H4 (cell line): ENCODE measurements at places on chromosomes 6 and 20.

DNA sequence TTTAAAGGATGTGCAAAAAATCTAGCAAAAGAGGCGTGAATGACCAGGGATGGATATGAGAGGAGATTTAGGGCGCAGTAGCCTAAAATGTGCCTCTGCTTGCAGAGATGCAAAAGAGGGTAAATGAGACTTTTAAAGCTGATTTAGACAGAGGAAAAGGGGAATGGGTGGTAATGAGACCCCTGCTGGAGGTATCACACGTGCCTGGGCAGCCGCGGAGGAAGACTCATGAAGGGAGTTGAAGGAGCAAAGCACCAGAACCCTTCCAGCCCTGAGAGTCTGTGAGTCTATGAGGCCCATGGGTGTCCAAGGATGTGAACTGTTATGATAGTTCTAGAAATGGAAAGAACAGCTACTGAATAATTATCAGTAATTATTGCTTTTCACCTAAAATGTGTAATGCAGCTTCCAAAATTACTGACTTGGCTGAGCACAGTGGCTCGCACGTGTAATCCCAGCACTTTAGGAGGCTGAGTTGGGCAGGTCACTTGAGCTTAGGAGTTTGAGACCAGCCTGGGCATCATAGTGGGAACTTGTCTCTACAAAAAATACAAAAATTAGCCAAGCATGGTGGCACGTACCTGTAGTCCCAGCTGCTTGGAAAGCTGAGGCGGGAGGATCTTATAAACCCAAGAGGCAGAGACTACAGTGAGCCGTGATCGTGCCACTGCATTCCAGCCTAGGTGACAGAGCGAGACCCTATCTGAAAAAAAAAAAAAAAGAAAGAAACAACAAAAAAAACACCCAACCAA is 38.2 kb upstream of the TIAM2 start:
- no peak for DNase-seq

DNA sequence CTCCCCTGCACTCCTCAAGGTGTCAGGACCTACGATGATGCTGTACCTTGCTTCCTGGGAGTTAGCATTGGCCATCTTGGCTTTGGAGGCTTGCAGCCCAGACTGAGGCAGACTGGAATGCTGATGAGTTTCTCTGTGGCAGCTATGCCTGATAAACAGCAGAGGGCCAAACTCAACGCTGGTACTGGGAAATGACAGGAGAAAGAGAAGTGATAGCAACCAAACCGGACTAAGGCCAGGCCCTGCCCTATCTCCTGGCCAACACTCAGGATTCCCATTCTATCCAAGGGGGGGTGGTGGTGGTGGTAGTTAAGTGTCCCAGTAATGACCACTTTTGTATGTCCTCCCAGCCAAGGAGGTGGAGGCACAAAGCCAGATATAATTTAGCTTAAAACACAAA is 90.0 kb upstream of the DTNBP1 start:
- DNase-seq: no peak

DNA sequence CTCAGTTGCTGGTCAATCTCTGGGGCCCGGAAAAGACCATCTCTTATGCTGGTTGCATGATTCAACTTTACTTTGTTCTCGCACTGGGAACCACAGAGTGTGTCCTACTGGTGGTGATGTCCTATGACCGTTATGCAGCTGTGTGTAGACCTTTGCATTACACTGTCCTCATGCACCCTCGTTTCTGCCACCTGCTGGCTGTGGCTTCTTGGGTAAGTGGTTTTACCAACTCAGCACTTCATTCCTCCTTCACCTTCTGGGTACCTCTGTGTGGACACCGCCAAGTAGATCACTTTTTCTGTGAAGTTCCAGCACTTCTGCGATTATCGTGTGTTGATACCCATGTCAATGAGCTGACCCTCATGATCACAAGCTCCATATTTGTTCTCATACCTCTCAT is 4.3 kb downstream of the OR2J3 start:
- no peak for DNase-seq

GRCh38 chr6:96520171-96521115 is 1.2 kb upstream of the UFL1 start:
- DNase-seq: no peak

- DNase-seq: no peak
Measured at GRCh38 chr20:37259865-37260264, 1.7 kb downstream of the GHRH start.

- no peak for DNase-seq
Measured at GRCh38 chr6:160931378-160932310, 59.9 kb upstream of the MAP3K4 start.

DNA sequence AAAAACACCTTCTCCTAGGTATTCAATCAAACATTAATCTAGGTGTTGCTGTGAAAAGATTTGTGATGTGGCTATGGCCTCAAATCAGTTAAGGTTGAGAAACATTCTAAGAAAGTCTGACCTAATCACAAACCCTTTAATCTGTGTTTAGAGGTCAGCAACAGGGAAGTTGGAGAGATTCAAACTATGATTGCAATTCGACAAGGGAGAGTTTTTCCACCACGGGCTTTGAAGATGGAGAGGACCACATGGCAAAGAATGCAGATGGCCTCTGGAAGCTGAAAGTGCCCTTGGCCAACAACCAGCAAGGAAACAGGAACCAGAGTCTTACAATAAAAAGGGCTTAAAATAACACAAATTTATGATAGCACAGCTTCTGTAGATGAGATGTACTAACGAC is 29.6 kb upstream of the LGSN start:
- no peak for DNase-seq

DNA sequence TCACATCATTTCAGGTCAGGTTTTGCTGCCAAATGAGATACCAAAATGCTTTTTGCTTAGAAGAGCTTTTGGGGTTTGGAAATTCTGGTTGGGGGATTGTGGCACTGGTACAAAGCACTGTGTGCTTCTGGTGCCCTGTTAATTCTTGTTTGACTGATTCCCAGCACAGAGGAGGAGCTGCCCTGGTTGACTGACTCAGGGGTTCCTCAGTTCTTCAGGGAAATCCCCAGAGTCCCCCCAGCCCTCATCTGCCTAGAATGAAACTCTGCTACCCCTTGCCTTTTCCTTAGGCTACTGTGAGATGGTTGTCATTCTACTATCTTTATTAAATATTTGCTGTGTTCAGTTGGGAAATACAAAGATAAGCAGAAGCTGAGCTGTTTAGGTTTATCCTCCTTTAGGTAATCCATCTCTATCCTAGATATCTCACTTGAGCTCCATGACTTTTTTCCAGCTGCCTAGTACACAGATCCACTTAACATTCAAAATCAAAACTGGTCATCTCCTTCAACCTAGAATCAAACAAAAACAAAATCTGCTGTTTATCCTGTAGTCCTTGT is 24.9 kb upstream of the TSPYL1 start:
- DNase-seq: no peak

- no peak for DNase-seq
Measured at GRCh38 chr6:35468980-35469750, 964 bp downstream of the RPL10A start.

- DNase-seq: no peak
Measured at GRCh38 chr6:28462401-28462800, 19.1 kb upstream of the ZSCAN23 start.

DNA sequence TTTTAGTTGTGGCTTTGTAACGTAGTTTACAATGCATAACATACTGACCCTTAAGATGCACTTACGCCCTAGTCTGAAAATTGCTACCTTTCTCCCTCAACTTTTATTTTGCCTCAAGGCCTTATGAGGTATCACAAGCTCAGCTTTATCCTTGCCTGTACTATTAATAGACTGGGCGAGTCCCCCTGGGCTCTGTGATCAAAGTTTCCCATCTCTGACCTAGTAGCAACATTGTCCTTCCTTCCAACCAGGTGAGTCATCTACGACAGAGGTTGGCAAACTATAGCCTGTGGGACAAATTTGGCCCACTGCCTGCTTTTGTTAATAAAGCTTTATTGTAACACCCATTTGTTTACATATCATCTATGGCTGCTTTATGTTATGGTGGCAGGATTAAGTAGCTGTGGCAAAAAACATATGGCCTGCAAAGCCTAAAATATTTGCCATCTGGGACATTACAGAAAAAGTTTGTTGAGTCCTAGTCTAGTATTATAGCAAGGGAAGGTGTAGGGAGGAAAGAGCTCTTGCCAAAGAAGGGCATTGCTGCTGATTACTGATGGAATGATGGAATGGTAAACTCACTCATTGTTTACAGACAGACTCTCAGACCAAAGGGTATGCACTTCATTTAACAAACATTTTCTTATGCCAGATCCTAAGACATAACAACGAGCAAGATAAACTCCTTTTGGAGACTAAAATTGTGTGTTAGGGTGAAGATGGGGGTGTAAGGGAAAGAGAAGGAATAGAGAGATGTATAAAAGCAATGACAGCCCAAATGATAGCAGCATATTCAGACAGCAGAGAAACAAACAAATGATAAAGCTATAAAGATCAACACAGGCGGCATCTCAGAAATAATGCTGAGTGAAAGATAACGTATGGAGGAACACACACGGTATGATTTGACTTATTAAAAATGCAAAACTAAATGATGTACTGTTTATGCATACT is 74.2 kb downstream of the SLC22A23 start:
- DNase-seq: peak; percentile 35

GRCh38 chr20:52983726-52984450 is 11.7 kb downstream of the TSHZ2 start:
- DNase-seq: no peak

GRCh38 chr20:382291-383115 is 1.9 kb downstream of the TRIB3 start:
- DNase-seq: no peak

GRCh38 chr20:17226410-17227218 is at the start of gene PCSK2:
TSS of gene PCSK2 (plus strand) at chr20:17227040. CDS start at chr20:17227306, 266 bp downstream.
- DNase-seq: peak; percentile 60

- no peak for DNase-seq
Measured at GRCh38 chr20:49832632-49833327, 20.2 kb downstream of the SLC9A8 start.

- no peak for DNase-seq
Measured at GRCh38 chr6:156875062-156875461, 97.9 kb downstream of the ARID1B start.

DNA sequence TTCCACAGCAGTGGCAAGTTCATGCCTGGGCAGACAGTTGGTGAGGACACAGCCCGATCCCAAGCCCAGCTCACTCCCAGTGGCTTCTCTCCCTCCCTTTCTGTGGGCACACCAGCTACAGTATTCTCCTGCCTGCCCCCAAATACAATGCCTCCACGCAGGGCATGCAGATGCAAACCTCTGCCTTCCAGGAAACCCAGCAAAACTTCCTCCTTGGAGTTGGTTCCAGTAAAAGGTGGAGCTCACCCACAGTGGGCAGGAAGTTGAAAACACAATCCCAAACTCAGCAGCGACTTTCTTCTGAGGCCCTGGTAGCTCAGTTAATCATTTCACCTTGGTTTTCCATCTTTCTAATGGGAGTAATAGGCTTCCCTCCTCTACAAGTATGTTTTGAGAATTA is 93.7 kb downstream of the LY86 start:
- no peak for DNase-seq

- DNase-seq: no peak
Measured at GRCh38 chr6:151763303-151763702, 44.2 kb upstream of the ESR1 start.

- DNase-seq: no peak
Measured at GRCh38 chr20:62736407-62737071, 27.9 kb downstream of the NTSR1 start.

DNA sequence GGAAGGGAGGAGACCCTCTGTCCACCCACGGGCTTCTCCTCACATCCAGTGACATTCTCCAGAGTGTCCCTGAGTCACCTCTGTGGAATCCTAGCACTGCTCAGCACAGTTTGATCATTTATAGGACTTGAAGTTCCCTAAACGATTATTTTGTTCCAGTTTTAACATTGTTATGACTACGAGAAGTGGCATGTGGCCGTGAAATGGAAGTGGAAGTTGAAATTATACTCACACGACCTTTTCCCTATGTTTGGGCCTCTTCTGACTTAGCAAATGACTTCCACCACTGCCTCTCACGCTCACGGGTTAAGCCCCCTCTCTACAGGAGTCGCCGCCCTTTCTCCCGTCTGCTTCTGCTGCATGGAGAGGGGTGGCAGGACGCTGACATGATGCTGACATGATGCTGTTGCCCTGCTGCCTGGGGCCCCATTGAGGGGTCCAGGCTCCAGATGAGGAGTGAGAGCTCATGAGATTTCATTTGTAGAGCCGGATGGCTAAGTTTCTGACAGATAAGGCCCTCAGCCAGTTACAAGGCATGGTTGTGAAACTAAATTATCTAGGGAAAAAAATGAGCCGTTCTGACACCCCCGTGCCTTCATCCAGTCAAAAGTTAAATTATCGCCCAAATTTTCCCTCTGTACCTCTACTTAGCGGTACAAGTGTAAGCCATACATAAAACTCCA is 153.6 kb upstream of the UST start:
- no peak for DNase-seq

- peak; percentile 77 for DNase-seq
Measured at GRCh38 chr6:90406142-90406794, 109.6 kb upstream of the BACH2 start.

- DNase-seq: no peak
Measured at GRCh38 chr20:47066484-47067270, 172.0 kb downstream of the EYA2 start.

- no peak for DNase-seq
Measured at GRCh38 chr6:5813625-5814027, 193.1 kb downstream of the NRN1 start.

- no peak for DNase-seq
Measured at GRCh38 chr20:38278131-38278530, 17.6 kb upstream of the KIAA1755 start.

DNA sequence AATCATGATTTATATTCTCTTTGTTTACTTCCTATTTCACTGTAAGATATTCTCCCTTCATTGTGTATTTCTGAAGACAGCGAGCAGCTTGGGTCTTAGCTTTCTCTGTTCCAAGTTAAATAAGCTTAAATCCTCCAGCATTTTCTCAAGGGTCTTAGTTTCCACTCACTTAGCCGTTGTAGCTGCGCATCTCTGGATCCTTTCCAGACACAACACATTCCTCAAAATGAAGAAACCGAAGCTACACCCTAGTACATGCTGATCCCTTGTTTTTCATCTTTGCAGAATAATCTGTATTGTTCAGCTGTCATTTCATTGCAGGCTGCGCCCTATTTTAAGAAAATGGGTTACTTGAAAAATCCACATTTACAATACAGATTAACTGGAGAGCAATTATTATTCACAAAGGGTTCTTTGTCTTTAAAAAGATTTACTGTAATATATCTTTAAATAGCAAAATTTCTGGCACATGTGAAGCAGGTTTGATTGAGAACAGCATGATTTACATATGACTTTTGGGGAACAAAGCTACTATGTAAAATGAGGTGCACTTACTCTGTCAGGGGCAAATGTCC is 375.8 kb downstream of the QKI start:
- no peak for DNase-seq

GRCh38 chr6:29797135-29797534 is 30.5 kb upstream of the HLA-G start:
- DNase-seq: peak; percentile 28

DNA sequence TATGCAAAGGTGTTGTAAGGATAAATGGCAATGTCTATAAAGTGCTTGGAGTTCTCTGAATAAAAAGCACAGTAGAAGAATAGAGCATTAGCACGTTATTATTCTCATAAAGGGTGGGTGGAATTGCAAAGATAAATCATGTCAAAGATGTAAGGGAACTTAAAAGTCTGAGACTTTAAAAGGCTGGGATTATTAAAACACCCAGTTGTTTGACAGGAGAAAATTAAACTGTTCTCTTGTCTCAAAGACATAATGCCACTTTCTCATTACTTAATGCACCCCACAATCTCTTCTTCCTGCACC is 70.4 kb upstream of the PDE10A start:
- DNase-seq: no peak

GRCh38 chr6:155909710-155910109 is 454.1 kb upstream of the NOX3 start:
- no peak for DNase-seq

GRCh38 chr20:20009784-20010253 is 7.3 kb upstream of the NAA20 start:
- DNase-seq: no peak
